ENCODE measurements at places on chromosomes 5 and 9.

DNA sequence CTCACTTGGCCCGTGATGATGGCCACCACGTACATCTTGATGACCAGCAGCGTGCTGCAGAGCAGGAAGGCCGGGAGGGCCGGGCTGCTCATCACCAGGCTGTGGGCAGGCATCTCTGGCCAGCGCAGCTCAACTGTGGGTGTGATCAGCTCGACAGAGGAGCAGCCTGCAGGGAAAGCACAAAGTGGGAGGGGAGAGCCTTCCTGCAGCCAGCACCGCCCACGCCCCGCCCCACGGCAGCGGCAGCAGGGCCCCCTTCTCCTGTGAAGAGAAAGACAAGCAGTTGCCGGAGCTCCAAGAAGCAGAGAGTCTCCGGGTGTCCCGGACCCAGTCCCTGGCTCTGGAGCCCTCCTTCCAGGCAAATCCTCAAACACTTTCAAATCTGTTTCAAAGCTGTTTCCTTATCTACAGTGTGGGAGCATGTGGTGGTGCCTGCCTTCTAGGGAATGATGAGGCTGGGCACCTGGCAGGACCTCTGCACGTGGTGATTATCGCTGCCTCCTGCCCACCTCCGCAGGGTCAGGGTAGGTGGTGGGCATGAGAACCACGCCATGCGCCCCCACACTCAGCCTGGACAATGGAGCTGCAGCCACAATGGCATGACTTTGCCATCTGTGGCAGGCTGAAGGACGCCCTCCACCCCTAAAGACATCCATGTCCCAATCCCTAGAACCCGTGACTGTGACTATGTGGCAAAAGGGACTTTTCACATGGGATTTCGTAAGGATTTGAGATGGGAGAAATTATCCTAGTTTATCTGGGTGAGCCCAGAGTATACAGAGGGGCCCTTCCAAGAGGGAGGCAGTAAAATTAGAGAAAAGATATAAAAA, at the start of gene PTGES:
Gene PTGES (minus strand): TSS at position 143 of the 830 bp plus-strand sequence. CDS start 30 bp downstream, at position 113.
- DNase-seq: peak; percentile 29

DNA sequence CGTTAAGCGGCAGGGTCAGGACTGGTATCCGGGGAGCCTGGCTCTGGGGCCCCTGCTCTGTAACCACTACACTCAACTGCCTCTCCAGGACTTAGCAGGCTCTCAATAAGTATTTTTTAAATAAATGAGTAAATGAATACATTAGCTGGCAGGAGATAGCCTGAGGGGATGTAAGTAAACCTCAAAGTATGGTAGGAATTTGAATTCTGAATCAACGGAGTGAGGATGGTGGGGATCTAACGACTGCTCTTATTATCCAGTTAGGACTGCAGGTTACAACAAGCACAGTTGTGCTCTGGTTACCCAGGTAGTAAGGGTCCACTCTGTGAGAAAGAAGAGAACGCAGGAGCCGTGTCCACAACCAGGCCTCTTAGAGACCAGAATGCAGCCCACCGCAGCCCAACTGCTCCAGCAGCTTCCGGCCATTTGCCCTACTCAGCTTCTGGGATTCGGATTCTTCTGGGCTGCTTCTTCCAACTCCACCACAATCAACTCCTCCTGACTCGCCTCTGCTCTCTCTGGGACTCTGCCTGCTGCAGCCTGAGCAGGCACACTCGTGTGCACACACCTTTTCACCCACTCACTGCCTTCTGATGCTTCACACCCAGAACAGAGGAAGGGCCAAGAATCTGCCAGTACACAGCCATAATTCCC, 52.6 kb downstream of the MED27 start:
- DNase-seq: no peak

DNA sequence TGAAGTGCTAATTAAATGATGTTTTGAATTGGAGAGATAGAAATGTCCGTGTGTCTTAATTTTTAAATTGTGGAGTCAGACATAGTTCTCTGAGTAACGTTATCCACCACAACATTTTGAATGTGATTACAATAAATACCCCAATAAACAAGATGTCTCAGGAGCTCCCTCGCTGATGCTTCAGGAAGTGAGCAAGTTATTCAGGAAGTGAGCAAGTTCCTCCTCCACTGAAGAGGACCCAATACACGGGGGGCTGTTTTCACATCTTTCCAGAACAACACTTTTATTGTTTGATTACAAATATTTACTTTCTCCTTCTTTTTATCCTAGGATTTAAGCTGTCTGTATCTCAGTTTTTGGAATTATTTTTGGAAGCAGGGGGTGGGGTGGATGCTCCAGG, 363.8 kb downstream of the LRRC70 start:
- no peak for DNase-seq

DNA sequence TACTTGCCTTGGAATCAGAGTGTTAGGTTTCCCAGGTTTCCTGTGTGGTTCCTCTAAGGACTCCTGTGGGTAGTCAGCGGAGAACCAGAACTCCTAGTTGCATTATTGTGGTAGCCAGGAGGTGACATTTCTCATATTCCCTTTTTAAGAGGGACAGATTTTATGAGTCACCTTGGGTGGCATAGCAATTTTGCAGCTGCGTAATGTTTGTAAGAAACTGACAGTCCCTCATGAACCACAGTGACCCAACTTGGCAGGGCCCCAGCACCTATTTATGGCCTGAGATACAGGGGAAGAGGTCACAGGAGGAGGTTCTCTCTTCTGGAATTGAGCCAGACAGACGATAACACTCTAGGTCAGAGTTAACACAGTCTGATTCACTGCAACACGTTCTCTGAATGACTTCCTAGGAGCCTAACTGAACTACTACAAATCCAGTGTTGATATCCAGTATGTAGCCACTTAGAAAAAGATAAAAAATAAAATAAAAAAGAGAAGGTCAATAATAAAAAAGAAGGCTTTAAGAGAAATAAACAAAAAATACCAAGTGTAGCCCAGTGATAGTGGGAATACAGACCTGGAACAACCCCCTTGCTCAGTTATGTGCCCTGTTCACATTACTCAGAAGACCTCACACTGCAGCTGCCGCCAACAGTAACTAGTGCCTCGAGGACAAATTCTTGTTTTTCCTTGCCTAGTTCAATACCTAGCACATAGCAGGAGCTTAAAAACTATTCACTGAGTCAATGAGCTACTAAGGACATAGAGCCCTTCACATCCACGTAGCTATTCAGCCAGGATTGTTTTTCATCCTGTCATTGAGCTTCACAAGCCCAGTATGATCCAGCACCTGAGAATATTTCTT, 50.7 kb upstream of the VLDLR start:
- DNase-seq: no peak
